HFFc6 (cell line): ENCODE measurements at places on chromosomes 2 and 18. TPM values are rescaled to one million over a fixed set of nuclear protein-coding genes. Genes with fewer than 3 reads are reported as not detected.

DNA sequence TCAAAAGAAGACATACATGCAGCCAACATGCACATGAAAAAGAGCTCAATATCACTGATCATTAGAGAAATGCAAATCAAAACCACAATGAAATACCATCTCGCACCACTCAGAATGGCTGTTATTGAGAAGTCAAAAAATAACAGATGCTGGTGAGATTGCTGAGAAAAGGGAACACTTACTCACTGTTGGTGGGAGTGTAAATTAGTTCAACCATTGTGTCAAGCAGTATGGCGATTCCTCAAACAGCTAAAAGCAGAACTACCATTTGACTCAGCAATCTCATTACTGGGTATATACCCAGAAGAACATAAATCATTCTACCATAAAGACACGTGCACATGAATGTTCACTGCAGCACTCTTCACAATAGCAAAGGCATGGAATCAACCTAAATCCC is 95.5 kb upstream of the XIRP2 start:
- H3K4me3 ChIP-seq, result no peak overlapping the region
- H3K27ac ChIP-seq, result no peak overlapping the region
- no peaks in the 10 kb centered on the region for H3K4me1 ChIP-seq
- no peaks in the 10 kb centered on the region for H3K27me3 ChIP-seq
- DNase-seq, result no peak
- H3K36me3 ChIP-seq, result no peaks in the 10 kb centered on the region

DNA sequence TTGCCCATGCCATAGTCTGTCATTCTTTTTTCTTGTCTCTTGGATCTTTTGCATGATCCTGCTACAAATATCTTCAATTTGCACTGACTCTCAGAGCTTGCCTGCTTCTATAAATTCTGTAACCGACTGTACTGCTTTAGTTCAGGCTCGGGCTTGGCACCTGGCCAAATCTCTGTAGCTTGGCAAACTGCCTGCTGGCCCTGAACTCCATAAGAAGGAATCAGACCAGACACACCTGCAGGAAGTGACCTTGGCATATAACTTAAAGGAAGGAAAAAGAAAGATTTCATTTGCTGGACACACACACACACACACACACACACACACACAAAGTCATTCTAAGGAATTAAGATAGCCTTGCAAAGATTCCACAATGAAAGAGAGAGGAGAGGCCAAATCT is 291.2 kb upstream of the DDX18 start:
- H3K4me3 ChIP-seq, result no peak overlapping the region
- H3K4me1 ChIP-seq, result no peaks in the 10 kb centered on the region
- no peaks in the 10 kb centered on the region for H3K27me3 ChIP-seq
- H3K36me3 ChIP-seq, result peaks cover 4% of the 10 kb centered on the region; the same call in 1 of the 2 replicates
- no peak for DNase-seq

DNA sequence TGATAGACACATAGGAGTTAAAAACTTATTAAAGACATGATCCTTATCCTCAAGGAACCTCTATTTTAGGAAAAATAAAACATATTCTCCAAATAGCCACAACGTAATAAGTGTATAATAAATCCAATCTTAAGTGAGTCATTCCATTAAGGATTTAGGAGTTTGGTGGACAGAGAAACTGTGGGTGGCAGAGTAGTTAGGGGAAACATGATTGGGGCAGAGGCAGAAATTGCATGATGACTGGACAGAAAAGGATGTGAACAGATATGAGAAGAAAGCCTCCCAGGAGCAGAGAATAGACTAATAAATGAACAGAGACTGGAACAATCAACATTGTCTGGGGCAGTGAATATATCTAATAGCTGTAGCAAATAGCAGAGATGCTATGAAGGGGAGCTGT is 48.1 kb upstream of the SIGLEC15 start:
- peak overlapping the region; percentile 84 for H3K27ac ChIP-seq
- peak; percentile 86 for DNase-seq
- peak overlapping the region; percentile 5 for H3K4me3 ChIP-seq
- peaks cover 85% of the 10 kb centered on the region for H3K4me1 ChIP-seq
- 0 out of 2 replicates have a peak, but pooled peaks cover 4% of the 10 kb centered on the region for H3K36me3 ChIP-seq
- H3K27me3 ChIP-seq, result no peaks in the 10 kb centered on the region

- no peaks in the 10 kb centered on the region for H3K36me3 ChIP-seq
- no peak for DNase-seq
- peaks cover 38% of the 10 kb centered on the region for H3K4me1 ChIP-seq
- no peak overlapping the region for H3K4me3 ChIP-seq
Measured at GRCh38 chr2:12170121-12170520, 423.7 kb downstream of the LPIN1 start.

Gene FBXO41
- 0.80 to 1.6 TPM (median 0.93 TPM) in 3 replicates for total RNA-seq

Gene DNAH7
- 0.27 to 0.41 TPM in 2 of 3 replicates, not detected in the other for total RNA-seq

Gene NMUR1
- total RNA-seq, result not detected in 3 replicates

Gene ANKRD30BL
- total RNA-seq, result not detected in 3 replicates

Gene IL18RAP
- total RNA-seq, result not detected in 2 replicates

Gene FAM237A
- not detected in 2 replicates for total RNA-seq
